DMS153 (cell line): ENCODE measurements at places on chromosomes 3 and 15.

DNA sequence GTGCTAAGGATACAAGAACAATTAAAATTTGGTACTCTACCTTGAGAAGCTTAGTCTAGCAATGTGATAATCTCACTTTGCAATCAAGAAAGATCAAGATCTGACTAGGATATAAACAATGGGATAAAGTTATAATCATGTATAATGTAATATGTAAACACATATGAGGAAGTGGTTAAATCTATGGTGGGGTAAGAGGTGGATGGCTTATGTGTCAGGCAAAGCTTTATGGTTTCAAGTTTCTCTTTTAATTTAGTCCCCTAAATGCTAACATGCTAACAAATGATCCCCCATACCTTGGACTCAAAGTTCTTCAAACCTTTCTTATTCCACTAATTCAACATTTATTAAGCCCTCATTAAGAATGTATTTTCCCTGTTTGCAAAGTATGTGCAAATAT, 2.5 kb downstream of the RSL24D1 start:
- no peak for DNase-seq

DNA sequence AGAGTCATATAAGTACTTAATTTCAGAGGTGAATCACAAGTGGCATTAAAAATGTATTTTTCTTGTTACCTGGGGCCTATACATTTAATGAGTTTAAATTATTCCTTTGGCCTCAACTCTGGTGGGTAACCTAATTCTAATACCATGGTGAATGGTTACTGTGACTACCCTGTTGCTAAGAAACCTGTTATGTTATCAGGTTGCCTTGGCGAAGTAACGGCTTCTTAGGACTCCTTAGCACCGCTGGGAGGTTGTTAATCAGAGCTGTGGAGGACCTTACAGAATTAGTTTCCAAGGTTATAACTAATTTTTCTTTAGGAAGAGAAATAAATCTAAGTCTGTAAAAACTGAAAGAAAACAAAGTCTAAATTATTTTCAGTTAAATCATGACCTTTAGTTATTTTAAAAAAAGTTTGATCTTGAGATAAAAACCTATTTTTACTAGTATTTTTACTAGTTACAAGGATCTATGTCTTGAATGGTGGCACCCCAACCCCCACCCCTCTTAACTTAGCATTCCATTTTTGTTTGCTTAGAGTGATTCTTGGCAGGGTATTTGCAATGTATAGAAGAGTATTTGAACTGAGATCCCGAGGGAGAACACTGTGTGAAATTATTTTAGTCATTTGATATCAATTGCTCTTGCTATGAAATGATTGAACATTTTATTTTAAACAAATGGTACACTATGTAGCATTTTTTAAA, 155.5 kb downstream of the FNDC3B start:
- peak; percentile 62 for DNase-seq

- peak; percentile 54 for DNase-seq
Measured at GRCh38 chr3:190073264-190074008, 47.3 kb downstream of the P3H2 start.

DNA sequence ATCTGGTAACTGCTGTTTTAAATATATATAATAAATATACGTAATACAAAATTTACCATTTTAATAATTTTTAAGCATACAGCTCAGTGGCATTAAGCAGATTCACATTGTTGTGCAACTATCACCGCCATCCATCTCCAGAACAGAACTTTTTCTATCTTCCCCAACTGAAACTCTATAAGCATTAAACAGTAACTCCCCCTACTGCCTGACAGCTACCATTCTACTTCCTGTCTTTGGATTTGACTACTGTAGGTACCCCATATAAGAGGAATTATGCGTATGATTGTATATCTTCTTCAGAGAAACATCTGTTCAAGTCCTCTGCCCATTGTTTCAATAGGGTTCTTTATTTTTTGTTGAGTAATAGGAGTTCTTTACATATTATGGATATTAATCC, 36.8 kb downstream of the EID1 start:
- no peak for DNase-seq

DNA sequence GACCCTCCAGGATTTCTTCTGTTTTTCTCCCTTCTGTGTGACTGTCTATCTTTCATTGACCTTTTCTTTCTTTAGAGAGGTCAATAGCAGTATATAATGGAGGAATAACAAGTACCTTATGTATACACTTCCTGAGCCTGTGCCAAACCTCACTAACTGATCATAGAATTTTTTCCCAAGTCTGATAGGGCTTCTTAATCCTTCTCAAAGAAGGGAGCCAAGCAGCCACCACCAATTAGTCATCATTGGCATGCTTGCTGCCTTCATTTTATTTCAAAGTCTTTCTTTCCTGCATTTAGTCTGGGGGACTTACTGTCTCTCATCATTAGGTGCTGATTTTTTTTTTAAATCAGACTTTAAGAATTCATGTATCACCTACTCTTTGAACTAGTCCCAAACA, 327.0 kb downstream of the FEZF2 start:
- DNase-seq: no peak

- no peak for DNase-seq
Measured at GRCh38 chr3:127549826-127550467, 40.6 kb downstream of the TPRA1 start.

- DNase-seq: no peak
Measured at GRCh38 chr3:192422997-192423342, 304.4 kb downstream of the FGF12 start.

DNA sequence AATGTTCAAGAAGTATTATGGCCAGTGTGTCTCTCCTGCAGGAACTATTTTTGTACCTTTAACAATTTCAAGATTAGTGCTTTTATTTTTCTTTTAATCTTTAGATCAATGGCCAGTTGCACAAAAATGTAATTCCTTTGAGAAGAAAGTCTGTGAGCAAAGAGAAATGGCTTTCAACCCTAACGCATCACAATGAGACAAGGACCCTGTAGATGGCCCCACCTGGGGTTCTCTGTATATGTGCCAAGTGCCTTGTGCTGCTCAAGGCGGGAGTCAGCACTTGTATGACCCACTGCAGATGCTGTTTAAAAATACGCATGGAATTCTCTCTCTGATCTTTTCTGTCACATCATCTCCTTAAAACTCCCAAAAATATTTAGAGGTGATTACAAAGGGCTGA, 453.4 kb downstream of the OCA2 start:
- DNase-seq: no peak

DNA sequence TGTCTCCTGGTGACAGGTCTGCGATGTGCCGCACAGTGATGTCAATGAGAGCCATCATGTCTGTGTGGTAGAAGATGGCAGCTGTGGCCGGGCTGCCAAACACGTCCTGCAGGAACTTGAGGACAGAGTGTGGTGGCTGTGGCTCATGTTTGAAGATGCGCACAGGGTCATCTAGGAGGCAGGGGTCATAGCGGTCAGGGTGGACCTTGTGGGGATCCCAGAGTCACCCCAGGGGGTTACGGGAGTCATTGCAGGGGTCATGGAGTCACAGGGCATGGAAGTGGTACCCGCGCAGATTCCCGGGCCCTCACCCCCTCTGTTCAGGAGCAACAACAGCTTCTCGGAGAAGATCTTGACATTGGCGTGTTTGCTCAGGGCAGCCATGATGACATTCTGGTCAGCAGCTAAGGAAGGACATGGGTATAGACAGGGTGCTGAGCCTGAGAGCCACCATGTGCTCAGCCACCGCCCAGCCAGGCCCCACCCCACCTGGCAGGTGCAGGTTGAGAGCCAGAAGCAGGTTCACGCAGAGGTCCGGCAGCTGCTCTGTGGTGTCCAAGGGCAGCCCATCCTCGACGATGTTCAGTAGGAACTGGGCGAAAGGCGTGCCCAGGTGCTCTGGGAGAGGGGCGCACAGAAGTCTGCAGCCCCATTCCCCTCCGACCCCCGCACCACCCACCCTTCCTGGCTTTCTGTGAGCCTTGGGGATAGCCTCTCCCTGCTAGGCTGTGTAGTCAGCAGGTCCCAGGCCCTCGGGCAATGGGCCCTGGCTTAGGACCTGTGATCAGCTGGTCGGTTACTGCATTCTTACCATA, 6.9 kb downstream of the NCKIPSD start:
- no peak for DNase-seq

- DNase-seq: no peak
Measured at GRCh38 chr15:66850078-66850991, 148.3 kb downstream of the SMAD6 start.

GRCh38 chr3:197615430-197615829, 59.7 kb upstream of the BDH1 start:
- no peak for DNase-seq

GRCh38 chr15:34241376-34242330, 16.8 kb downstream of the EMC4 start:
- DNase-seq: no peak

GRCh38 chr15:101781928-101782327, 21.4 kb upstream of the OR4F6 start:
- DNase-seq: no peak

GRCh38 chr3:168952551-168952950, 711.0 kb downstream of the MECOM start:
- no peak for DNase-seq

- no peak for DNase-seq
Measured at GRCh38 chr3:181484026-181484425, 227.7 kb upstream of the SOX2 start.

DNA sequence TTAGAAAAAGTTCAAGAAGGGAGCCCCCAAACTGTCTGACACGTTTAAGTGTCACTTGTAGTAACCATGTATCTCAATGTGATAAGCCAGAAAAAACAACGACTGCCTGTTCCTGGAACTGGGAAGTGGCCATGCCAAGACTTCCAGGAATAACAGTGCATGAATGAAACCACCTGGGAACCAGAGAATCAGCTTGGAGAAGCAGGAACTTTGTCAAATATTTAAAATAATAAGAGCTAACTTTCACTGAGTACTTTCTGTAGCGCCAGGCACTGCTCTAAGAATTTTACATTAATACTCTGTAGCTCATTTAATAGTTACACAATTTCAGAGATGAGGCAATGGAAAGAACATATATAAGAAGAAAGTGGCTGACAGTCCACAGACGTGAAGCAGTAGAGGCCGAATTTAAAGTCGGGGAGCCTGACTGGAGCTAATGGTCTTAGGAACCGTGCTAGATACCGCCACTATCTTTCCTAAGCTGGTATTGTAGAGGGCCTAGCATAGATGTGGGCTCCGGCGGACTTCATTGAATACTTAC, 876 bp downstream of the PLSCR1 start:
- no peak for DNase-seq

- DNase-seq: no peak
Measured at GRCh38 chr3:175571096-175571495, 712.0 kb downstream of the NAALADL2 start.

DNA sequence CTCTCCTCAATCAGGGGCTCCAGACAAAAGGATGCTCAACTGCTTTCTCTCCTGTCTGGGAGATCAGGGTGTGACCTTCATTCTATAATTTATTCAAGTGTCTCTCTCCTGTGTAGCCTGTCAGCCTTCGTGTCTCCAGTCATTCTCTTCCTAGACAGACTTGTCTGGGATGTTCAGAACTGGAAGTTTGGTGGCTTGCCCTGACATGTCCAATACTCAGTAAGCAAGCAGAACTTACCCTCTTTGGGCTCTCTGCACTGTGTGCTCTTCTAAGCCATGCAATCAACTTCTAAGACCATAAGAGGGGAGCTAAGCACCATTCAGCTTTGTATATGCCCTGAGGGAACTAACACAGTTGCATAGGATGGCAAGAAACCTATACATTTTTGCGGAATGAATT, 14.1 kb downstream of the ACKR2 start:
- DNase-seq: peak; percentile 31

- DNase-seq: no peak
Measured at GRCh38 chr3:55330355-55330754, 156.8 kb downstream of the WNT5A start.

DNA sequence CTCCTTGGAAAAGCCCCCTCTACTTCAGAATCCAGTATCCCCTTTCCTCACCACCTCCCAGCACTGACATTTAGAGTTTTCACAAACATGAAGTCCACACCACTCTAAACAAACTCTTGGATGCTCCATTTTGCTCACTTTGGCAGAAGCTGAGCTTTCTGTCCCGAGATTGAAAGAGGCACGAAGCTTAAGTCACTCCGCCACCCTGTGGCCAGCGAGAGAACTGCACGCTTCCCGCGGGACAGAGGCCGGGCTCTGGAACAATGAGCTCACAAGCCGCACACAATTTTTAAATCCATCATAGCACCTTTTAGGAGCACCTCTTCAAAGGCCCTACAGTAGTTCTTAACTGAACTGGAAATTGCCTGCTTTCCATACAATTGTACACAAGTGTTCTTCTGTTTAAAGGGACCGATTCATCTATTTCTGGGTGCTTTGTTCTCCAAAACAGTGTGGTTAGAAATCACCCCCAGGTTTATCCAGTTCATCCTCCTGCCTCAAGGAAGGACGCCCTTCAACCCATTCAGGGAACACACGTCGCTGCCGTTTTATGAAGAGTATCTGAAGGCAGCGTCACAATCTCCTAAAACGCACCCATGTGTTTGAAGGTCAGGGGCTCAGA, 226.1 kb downstream of the VPS13C start:
- peak; percentile 37 for DNase-seq

DNA sequence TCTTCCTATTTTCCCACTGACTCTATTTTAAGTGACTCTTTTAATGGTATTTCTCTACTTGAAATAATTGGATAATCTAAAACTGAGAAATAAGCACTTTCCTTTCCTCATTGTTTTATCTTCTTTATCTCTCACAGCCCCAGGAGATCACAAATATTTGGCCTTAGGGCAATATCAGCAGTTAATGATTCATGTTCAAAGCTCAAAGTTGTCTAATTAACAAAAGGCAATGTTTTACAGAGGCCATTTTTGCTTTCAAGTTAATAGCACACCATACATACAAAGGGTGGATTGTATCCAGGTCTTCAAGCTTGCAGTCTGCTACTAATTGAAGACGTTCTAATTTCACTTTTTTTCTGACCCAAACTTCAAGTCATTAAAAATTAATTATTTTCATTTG, 120.1 kb downstream of the LRRN1 start:
- DNase-seq: no peak

- no peak for DNase-seq
Measured at GRCh38 chr15:68610825-68611224, 32.0 kb downstream of the CORO2B start.

- peak; percentile 78 for DNase-seq
Measured at GRCh38 chr15:42094512-42094963, at the start of gene PLA2G4D. Gene PLA2G4D (minus strand): TSS chr15:42094562. CDS start chr15:42094459, 103 bp downstream.

- no peak for DNase-seq
Measured at GRCh38 chr3:195893516-195893915, 14.8 kb downstream of the TNK2 start.

DNA sequence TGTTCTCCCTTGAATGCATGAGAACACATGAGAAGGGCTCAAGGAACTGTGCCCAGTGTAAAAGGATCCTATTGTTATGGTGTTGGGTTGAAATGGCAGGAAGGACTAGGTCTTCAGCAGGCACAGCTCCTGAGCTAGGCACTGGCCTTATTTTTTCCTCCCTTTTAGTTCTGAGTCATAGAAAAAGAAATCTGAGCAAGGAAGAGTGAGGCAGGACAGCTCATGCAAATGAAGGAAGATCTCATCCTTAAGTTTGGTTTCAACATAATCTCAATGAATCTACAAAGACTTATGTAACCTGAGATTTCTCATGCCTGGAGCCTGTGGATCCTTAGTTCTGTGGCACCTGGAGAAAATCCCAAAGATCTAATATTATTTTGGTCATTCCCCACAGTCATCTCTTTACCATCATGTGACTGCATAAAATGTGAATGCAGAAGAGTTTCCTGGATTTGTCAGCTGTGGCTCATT, 188.6 kb upstream of the TBL1XR1 start:
- DNase-seq: no peak
